ENCODE measurements at places on chromosomes 7 and 10. TPM values are rescaled to one million over a fixed set of nuclear protein-coding genes. Genes with fewer than 3 reads are reported as not detected.

CLEC2L gene
- polyA plus RNA-seq, result not detected

KLF14 gene
- polyA plus RNA-seq, result 0.04 TPM

PHYH gene
- 8.7 TPM for polyA plus RNA-seq

RHOBTB1 gene
- polyA plus RNA-seq, result 0.91 TPM

DNA sequence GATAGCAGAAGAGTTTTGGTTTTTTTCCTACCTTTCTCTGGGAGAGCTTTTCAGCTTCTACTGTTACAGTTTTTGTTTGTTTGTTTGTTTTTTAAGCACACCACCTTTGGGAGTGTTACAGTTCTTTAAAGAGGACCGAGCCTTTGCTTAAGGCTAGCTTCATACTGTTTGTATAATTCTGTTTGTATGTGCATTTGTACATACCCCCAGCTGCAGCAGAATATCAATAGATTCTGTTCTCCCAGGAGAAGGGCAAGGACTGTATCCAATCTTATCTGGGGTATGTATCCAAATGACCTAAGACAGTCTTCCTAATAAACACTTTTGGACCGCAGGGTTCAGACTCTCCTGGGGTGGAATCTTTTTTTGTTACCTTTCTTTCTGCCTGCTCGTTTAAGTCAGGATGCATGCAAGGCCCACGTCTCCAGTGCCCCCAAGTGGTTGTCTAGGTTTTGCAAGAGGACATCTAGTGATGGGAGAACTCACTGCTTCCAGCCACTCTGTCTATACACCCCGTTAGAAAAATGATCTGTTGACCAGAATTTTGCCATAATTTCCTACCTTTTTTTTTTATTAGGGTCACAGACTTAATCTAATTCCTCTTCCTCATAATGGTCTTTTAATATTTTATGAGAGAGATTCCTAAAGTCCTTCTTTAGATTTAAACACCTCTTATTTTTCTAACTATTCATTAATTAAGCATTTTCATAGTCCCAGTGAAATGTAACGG is 23.9 kb downstream of the NRF1 start:
- DNase-seq, result peak; percentile 57

GRCh38 chr7:36690514-36691187 is 33.6 kb downstream of the AOAH start:
- DNase-seq, result no peak

GRCh38 chr10:121653608-121654007 is 55.4 kb upstream of the FGFR2 start:
- DNase-seq, result no peak

- DNase-seq, result no peak
Observed at GRCh38 chr7:27194686-27195379, 5.1 kb downstream of the HOXA13 start.

GRCh38 chr7:35003679-35004303 is 33.5 kb downstream of the DPY19L1 start:
- DNase-seq, result peak; percentile 91

All from foreskin keratinocyte (primary cell).